ENCODE measurements at places on chromosomes 1 and 21. TPM values are rescaled to one million over a fixed set of nuclear protein-coding genes. Genes with fewer than 3 reads are reported as not detected.

GRCh38 chr1:23897083-23897482 lies 16.1 kb downstream of the CNR2 start:
- DNase-seq = no peak

Gene LCE1E
- total RNA-seq = not detected

Gene CNR2
- not detected for total RNA-seq

DNA sequence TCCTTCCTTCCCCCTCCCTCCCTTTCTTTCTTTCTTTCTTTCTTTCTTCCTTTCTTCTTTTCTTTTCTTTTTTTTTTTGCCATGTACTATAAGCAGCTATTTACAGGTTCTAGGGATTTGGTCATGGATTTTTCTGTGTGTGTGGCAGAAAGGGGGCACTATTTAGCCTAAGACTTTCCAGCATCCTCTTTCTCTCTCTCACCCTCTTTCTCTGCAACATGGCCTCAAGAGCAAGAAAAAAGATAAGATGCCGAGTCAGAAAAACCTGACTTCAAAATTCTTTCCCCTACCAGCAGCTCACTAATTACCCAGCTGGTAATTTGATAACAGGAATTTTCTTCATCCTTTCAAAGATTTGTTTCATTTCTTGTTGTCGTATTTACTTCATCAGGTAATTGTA lies 458.3 kb upstream of the ADAMTS5 start:
- no peak for DNase-seq
